ENCODE measurements at places on chromosomes 4 and X. TPM values are rescaled to one million over a fixed set of nuclear protein-coding genes. Genes with fewer than 3 reads are reported as not detected.

- no peak for DNase-seq
Observed at GRCh38 chr4:184756399-184756798, 22.5 kb upstream of the CENPU start.

PRDM8 gene
- 1.2 TPM for total RNA-seq

DNA sequence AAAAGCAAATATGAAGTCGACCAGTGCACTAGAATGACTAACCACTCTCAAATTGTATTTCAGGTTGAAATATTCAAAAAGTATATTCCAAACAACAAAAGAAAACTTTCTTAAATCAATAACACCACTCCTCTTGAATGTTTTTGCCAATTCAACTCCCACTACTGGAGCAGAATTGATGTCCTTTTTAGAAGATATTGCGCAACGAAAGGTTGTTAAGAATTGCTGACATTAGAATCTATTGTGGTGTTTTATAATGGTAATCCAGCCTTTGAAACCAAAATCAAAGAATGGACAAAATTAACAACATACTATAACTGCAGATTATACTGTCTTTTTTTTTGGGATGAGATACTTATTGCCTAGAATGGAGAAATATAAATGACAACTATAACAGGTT, 331.3 kb downstream of the GRXCR1 start:
- DNase-seq: no peak

DNA sequence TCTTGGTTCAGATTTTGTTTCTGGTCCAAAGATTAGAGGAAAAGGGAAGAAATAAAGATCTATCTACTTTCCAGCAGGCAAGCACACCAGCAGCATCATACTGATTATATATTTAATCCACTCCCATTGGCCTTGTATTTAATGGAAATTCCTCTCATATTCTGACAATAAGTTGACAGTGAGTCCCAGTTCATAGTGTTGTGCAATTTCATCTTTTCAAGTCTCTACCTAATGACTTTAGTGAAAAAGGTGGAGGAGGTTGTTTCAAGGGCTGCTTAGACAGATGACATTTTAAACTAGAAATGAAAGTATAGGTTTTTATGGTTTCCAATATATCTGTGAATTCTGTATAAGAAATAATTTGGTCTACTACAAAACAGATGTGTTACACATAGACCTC, 298.6 kb downstream of the PABPC4L start:
- no peak for DNase-seq

GRCh38 chr4:77047037-77047436, 28.8 kb downstream of the CCNI start:
- no peak for DNase-seq

Measured in Right ventricle myocardium inferior (tissue), 1 donor.